ENCODE measurements at places on chromosomes 1 and 21.

DNA sequence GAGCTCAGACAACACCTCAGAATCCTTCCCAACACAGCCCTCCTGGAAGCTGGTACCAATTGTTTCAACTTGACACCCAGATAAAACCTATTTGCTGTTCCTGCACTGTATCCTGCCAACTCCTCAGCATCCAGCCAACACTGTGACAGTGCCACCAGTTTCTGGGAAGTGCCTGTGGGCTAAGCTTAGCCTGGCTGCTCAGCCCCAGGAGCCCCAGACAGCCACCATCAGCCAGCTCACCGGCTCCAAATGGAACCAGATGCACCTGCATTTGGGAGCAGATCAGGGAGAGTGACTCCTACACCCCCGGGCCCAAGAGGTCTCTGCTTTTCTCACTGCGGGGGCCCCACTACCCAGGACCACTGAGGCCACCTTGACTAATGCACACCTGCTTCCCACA, 24.9 kb downstream of the KCNN3 start:
- DNase-seq, result no peak

DNA sequence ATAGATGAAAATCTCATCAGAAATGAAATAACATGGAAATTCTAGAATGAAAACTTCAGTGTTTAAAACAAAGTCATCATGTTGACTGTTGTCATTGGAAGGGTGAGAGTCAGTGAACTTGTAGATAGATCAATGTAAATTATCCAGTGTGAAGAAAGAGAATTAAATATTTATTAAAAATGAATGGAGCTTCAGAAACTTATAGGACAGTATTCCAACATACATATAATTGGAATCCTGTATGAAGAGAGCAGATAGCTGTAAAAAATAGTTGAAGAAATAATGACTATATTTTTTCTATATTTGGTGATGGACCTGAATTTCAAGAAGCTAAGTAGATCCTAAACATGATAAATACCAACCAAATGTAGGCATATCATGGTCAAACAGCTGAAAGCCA, 60.0 kb downstream of the MAN1A2 start:
- no peak for DNase-seq

- no peak for DNase-seq
Measured at GRCh38 chr1:221454096-221454495, 287.8 kb downstream of the DUSP10 start.

DNA sequence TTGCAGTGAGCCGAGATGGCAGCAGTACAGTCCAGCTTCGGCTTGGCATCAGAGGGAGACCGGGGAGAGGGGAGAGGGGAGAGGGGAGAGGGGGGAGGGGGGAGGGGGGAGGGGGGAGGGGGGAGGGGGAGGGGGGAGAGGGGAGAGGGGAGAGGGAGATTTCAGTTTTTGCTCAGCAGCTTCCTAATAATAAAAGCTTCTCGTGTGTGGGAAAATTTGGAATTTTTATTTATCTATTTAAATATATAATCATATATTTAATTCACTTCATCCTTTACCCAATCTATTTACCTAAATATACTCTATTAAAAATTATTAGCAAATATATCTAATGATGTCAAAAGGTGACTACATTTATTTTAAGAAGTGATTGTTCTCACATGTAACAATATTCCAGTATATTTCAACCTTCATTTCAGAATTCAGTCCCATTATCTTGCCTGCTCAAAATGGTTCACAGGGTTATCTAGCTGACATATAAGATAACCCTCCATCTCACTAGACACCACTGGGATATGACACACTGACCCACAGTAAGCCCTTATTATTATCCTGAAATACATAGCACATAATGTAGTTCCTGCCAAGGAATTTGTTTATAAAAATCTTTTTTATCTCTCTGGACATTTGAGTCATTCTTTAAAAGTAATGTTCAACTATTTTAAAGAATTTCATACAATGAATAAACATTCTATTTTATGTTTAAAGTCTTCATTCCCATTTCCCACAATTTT, 105.9 kb downstream of the GPATCH2 start:
- DNase-seq, result no peak

- DNase-seq, result peak; percentile 28
Measured at GRCh38 chr1:157073944-157074685, 25.5 kb downstream of the ETV3L start.

GRCh38 chr1:5847013-5847659, 145.1 kb downstream of the NPHP4 start:
- DNase-seq, result no peak

- DNase-seq, result no peak
Measured at GRCh38 chr1:69551476-69552324, 16.0 kb upstream of the LRRC7 start.

DNA sequence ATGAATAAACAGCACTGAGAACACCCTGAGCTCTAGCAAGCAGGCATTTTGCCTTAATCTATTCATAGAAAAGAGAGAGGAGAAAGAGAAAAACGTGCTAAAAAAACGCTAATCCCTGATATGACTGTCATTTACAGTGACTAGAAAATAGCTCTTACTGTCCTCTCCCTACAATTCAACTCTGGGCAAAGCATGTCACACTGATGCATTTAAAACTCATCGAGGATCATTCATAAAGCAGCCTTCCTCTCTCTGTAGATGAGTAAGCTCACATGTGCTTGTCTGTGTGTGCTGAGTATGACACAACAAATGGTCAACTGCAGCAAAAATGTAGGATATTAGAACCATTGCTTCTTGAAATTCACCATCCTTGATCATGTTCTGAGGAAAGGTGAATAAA, 109.0 kb downstream of the SGIP1 start:
- no peak for DNase-seq

- DNase-seq, result no peak
Measured at GRCh38 chr1:31647106-31647505, 2.4 kb upstream of the PEF1 start.

DNA sequence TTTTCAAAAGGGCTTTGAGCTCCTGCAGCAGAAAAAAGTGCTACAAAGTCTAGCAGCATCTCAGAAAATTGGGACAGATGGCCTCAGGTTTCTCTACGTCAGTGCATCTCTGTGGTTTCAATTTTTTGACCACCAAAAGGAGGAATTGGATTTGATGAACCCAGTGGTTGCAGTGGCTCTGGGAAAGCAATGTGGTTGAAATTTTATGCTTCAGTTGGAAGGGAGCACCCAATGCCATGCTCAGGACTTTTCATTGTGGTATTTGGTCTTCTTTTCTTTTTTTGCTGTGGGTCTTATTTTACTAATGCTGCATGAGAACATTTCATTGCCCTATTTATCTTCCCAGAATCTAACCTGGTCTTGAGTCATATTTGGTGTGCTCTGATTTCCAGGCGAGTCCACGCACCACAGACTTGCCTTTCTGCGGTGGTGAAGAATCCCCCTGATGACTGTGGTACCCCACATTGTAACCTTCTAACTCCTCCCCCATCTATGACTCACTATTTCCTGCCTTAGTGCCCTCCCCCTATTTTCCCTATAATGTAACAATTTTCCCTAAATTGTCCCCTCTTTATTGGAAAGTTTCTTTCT, 56.7 kb downstream of the S1PR1 start:
- DNase-seq, result peak; percentile 54

DNA sequence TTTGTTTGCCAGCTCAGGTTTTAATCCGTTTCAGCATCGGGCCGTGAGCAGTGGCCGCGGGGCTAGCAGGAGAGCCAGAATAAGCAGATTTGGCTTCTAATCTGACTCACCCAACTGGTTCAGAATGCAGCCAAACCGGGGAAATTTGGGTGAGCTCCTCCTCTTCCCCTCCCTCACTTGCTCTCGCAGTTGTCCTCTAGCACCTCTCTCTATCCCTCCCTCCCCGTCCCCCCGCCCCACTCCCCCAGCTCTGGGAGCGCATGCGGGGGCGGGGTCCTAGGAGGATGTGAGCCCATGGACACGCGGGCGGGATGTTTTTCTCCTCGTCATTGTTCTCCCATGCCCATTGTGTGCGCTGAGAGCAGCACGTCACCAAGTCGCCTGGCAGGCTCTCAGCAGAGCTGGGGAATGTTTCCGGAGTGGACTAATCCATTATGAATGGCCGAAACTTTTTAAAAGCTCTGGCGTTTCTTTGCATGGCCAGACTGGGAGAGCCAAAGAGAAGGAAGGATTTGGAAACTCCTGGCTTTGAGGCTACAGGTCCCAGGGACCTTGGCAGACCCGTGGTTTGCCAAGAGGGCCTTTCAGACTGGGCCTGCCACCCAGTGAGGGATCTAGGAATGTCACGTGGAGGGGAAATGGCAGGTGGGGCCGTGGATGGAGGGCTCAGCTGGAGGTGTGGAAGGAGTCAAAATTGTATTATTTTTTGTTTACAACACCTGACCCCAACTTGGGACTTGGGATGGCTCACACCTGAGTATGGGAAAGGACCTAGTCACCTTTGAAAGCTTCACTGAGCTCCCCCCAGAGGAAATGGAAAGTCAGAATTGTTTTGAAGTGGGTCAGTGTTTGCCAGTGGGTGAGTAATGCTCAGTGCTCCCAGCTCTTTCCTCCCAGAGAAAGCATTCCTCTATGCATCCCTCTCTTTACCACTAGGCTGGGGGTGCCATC, 39.2 kb downstream of the CDK18 start:
- no peak for DNase-seq

GRCh38 chr1:82321794-82322193, 521.1 kb downstream of the ADGRL2 start:
- no peak for DNase-seq

- DNase-seq, result no peak
Measured at GRCh38 chr1:221315330-221315729, 426.6 kb downstream of the DUSP10 start.

GRCh38 chr1:151458802-151459330, 428 bp downstream of the POGZ start:
- DNase-seq, result peak; percentile 33

DNA sequence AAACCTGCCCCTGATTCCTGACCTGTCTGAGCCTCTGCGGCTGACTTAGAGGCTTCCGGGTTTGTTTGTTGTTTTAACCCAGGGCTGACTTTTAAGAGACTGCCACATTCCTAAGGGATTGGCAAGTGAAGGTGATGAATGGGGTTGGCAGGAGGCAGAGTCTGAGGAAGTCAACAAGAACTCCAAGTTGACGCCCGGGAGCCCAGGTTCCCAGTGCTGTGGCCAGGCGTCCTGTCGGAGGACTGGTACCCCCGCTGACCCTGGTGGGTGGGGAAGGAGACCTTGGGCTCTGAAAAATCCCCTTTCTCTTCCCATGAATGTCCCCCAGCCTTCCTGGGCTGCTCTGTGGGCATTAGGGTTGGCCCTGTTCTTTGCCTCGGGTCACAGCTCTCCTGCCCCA, 19.7 kb upstream of the EPS8L3 start:
- DNase-seq, result no peak

- DNase-seq, result no peak
Measured at GRCh38 chr1:219062161-219062560, 111.5 kb upstream of the LYPLAL1 start.

GRCh38 chr1:117416546-117417125, 49.4 kb downstream of the MAN1A2 start:
- no peak for DNase-seq

- DNase-seq, result no peak
Measured at GRCh38 chr1:211908453-211908852, 77.9 kb upstream of the LPGAT1 start.

GRCh38 chr1:161198194-161198896, 509 bp downstream of the ADAMTS4 start:
- DNase-seq, result no peak

DNA sequence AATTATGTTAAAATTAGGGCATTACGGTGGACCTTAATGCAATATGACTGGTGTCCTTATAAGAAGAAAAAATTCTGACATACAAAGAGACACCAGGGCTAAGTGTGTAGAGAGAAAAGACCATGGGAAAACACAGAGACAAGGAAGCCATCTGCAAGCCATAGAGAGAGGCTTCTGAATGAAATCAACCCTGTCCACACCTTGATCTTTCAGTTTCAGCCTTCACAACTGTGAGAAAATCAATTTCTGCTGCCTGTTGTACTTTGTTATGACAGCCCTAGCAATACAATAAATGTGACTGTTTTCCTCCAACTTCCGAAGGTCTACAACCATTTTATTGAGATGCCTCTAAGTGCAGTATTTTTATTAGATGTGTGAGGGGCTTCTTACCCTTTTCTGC, 1407.2 kb downstream of the MRPL39 start:
- no peak for DNase-seq

GRCh38 chr1:12191242-12192032, 24.6 kb downstream of the TNFRSF1B start:
- no peak for DNase-seq

DNA sequence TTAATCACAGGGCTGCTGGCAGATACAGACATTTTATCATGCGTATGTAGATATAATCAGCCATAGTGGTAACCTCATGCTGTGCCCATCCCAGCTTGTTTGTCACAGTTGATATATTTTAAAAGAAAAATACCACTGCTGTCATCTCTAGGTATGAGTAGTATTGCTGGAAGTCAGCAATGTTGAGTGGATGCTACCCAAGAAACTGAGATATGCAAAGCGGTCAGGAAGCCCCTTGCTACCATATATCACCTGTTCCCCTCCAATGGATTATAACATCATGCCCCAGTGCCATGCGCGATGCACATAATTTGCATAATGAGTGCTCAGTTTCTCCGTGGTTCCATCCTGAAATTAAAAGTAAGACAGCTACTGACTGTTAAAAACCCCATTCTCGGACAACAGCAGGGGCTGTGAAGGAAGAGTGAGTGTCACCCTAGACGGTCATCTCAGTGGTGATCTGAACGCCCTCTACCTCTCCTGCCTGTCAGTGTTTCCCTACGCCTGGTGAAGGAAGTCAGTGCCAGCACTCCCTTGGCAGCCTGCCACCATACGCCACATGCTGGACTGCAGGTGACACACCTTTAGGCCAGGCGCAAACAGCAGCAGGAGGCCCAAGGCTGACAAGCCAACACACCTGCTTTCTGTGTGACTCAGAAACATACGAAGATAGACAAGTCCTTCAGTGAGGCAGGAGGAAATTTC, 2.7 kb downstream of the IL10RB start:
- DNase-seq, result no peak

DNA sequence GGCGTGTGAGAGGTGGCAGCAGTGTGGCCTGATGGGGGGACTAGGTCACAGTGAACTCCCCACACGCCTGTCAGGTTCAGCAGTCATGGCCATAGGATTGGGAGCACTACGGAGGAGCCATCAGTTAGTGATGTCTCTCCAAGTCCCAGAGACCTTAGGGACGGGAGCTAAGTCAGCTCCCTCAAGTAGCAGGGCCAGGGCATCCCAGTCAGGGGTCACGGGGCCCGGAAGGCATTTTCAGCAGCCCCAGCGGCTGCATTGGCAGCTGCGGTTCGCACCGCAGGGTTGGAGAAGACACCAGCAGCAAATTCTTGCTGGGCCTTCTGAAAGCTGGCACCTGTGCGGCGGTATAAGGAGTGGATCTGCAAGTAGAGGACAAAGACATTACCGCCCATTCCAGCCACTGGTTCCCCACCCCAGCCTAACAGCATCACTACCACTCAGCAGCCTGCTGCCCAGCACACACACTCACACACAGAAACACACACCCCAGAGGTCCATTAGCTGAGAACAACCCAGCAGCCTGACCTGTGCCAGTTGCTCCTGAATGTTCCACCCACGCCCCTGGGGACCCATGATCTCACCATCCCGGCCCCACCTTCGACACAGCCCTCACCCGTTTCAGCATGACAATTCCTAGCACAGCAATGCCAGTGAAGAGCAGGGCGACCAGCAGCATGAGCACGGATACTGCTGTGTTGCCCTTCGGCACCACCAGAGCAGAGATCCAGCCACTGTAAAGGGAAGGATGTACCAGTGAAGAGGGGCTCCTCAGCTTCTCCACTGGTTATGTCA, 972 bp upstream of the ENTREP3 start:
- DNase-seq, result no peak

GRCh38 chr1:236020359-236021219, 44.3 kb downstream of the NID1 start:
- DNase-seq, result no peak

GRCh38 chr1:172180501-172181285, 239.8 kb upstream of the C1orf105 start:
- DNase-seq, result no peak
